ENCODE measurements at places on chromosomes 13 and 19.

GRCh38 chr13:50379584-50379983, 364.3 kb downstream of the KCNRG start:
- DNase-seq: no peak

GRCh38 chr19:2970201-2970835, 7.0 kb upstream of the TLE6 start:
- DNase-seq: no peak

DNA sequence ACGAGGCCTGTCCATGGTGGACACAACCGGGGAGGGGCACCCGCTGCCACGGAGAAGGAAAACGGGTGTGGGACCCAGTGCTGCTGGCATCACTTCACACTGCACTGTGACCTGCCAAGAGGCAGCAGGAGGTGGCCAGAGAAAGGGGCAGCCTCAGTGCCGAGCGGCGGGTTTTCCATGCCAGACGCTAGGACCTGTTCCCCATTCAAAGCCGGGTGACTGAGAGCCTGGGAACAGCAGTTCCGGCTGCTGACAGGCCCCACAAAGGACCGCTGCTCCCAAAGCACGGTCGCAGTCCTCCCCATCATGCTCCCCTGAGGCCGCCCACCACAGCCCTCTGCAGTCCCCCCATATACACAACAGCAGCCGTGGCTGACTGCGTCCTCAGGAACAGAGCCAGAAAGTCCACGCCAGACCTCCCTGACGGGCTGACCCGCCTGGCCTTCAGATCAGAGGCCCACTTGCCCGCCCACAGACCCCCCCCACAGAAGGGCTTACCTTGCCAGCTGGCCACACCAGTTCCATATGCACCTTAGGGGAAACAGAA, 5.4 kb downstream of the AKAP8 start:
- no peak for DNase-seq

GRCh38 chr13:112623051-112623711, 35.2 kb upstream of the TUBGCP3 start:
- no peak for DNase-seq

GRCh38 chr13:39347926-39348901, 254.8 kb downstream of the LHFPL6 start:
- DNase-seq: no peak

Measured in Kasumi-1 (cell line).